ENCODE measurements at places on chromosomes 6 and 20.
A peak's percentile ranks its signal among the peaks of the same experiment; 100 is the strongest.

GRCh38 chr20:46305973-46306360, 2.3 kb downstream of the CDH22 start:
- no peak for DNase-seq

DNA sequence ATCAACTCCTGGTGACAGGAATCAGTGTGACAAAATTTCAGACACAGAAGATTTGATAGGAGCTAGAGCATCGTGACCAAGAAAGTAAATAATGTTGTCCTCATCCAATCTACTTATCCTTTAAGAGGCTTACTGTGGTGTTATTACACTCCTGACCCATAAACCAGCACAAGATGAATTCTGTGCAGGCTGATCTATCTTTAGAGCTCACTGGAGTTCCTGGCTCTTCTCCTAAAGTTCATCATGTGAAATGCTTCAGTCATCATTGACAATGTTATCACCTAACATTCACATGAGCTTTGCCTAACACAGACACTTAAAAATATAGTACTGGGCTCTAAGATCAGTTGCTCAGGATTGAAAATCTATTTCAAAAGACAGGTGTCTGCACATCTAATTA, 271.0 kb upstream of the HSF2 start:
- no peak for DNase-seq

DNA sequence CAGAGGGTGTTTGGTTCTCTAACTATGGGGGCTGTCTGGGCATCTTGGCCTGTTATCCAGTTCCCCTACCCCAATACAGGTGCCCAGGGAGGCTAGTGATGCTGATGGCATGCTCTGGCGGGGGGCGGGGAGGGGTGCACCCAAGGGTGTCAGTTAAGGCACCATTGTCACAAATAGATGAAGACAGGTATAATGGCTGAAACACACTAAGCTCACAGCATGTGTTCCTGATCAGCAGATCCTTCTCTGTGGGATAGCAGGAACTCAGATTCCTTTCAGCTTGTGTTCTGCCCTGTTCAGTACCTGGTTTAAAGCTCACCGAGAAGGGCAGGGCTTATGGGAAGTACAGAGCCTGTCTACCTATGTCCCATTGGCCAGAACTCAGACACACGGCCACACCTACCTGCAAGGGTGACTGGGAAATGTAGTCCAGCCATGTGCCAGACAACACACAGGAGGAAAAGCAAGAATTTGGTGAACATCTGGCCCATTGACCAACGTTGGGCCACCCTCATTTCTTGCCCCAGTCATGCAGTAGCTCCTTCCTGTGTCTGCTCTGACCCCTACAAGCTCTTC, 3.4 kb upstream of the RSPO4 start:
- peak; percentile 63 for DNase-seq

- no peak for DNase-seq
Measured at GRCh38 chr20:43379239-43379917, 78.3 kb upstream of the SRSF6 start.

GRCh38 chr6:107360476-107360875, 98.9 kb downstream of the PDSS2 start:
- DNase-seq = no peak

DNA sequence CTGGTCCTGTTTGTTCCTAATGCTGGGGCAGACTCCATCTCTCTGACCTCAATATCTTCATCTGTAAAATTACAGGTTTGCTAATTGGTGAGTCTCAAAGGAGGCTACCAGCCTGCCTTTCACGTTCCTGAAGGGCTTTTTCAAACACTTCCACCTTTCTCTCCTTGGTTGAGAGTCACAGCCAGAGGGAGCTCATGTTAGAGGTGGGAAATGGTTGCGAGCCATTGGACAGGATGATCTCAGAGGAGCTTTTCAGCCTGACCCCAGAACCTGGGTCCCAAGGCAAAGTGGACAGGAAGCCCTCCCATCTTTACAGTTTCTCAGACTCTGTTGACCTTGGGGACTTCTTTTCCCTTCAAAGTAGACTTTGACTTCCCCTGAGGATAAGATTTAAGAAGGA, 37.6 kb downstream of the NDUFAF5 start:
- DNase-seq = no peak

DNA sequence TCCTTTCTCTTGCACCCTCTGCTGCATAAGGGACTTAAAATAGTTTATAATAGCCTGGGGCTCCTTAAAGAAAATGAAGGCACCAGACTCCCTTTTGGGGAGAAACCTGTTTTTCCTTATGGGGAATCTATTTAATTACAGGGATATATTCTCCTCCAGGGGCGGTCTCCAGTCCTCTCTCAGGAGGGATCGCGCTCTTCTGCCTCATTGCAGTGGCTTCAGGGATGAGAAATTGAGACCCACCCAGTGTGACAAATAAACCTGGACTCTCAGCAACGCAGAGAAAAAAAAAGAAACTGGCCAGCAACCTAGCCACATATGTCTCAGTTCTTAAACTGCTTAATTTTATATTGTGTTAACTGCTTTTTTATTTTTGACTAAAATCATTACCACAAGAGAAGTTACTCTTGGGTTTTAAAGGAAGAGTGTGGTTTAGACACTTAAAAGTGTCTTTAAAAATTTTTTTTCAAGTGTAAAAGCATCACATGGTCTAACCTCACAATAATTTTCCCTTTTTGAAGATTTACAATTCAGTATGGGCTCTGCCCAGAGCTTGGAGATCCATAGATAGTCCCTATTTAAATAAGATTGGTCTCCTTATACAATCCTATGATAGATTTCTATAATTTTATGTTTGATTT, 11.7 kb upstream of the GOPC start:
- no peak for DNase-seq

GRCh38 chr6:127376685-127377084, 33.3 kb upstream of the ECHDC1 start:
- DNase-seq = no peak

GRCh38 chr6:132475925-132476324, 37.0 kb downstream of the STX7 start:
- no peak for DNase-seq

- DNase-seq = no peak
Measured at GRCh38 chr20:52459150-52459549, 267.6 kb upstream of the ZFP64 start.

DNA sequence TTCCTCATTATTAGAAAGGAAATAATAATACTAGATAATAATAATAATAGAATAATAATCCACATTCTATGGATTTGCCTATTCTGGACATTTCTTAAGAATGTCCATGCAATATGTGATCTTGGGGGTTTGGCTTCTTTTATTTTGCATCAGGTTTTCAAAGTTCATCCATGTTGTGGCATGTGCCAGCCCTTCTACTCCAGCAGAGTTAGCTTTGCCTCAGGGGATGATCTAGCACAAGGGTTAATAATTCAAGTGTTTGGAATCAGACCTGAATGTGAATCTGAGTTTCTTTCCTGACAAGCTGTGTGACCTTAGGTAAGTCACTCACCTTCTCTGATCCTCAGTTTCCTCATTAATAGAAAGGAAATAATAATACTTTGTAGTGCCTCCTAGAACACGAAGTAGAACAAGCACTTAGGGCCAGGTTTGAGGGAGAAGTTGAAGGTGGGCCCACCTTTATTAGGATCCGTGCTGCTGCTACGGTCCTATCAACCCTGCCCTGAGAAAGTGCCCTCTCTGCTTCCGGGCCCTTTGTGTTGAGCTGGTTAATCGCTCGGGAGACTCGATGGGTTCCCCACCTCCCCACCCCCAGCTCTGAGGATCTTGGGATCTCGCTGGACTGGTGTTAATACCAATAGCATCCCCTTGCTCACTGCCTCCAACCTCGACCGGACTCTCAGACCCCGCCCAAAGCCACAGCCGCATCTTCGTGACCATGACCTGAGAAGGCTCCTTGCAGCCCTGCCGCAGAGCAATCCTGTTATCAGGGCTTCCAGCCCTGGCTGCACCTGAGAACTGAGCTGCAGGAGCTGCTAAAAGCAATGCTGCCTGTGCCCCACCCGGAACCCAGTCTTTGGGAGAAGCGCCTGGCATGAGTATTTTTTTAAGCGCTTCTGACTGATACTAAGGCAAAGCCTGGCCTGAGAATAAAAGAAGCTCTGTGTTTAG, 26.9 kb downstream of the RBM38 start:
- no peak for DNase-seq

DNA sequence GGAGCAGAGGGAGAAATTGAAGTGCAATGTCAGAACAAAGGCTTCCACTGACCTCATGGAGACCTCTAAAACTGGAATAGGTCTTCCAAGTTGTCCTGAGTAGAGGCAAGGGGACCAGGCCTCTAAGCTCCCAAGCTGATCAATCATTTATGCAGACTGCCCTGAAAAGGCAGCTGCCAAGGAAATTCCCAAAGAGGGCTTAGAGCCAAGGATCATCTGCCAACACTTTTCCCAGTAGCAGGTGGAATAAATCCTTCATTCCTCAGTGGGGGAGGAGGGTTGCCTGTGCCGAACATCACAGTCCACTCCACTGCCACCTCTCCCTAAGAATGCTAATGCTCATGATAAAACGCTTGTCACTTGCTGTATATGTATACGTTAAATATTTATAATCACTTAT, 29.3 kb upstream of the RALY start:
- DNase-seq = no peak

GRCh38 chr6:164882236-164882635, 427.2 kb downstream of the C6orf118 start:
- no peak for DNase-seq

DNA sequence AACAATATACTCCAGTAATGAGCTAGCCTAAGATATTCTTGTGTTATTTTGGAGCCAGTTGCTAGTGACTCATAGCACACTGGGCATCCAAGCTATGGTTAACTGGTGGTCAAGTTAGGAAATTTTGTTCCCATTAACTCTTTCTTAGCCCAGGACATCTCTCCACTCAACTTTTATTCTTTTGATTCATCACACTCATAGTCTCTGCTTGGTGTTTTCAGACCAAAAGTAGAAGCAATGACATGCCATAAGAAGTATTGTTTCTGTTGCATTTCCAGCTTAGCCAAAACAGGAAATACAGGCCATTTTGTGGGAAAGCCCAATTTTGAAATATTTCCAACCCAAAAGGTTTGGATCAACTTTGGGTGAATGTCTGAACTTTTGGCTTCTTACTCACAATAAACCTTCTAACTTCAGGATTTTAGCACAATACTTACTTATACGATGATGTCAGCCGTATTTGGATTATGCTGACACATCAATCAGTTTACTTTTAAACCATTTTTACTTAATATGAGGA, 31.6 kb upstream of the CCN2 start:
- no peak for DNase-seq

DNA sequence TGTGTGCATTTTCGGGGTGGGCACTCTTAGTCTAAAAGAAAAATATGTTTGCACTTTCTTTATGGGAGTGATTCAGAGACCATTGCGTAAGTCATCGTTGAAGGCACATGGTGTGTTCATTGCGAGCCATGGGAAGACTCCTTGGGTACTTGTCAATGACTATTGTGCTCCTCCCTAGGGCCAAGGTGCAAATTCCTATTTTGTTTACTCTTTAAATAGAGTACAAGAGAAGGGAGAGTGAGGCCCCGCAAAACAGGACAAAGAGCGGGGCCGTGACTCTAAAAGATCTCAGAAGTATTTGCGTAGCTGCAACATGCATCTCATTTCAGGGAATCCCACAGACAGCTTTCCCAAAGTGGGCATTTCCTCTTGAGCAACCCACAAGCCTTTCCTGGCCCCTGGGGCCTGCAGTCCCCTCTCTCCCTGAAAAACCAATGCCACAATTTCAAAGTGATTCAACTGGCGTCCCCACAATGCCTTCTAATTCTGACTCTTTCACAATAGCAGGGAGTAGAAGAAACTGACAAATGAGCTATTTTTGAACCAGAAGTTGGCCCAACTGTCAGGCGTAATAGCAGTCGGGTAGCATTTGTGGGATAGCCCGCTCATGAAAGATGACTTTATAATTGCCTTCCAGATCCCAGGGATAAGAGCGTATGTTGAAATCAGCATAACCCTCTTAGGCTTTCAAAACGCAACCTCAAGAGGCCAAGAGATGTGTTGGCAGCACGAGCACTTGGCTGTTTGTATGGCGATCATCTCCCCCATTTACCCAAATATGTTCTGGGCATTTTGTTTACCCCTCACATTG, 277.9 kb upstream of the BMP2 start:
- DNase-seq = no peak

DNA sequence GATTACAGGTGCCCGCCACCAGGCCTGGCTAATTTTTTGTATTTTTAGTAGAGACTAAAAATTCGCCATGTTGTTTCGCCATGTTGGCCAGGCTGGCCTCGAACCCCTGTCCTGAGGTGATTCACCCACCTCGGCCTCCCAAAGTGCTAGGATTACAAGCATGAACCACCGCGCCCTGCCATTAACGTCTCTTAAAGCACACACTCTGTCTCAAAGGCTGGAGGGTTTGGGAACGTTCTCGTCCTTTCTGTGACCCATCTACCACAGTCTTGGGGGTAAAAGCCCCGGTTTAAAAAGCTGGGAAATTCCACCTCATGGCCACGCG, 57.8 kb upstream of the ARID1B start:
- no peak for DNase-seq

DNA sequence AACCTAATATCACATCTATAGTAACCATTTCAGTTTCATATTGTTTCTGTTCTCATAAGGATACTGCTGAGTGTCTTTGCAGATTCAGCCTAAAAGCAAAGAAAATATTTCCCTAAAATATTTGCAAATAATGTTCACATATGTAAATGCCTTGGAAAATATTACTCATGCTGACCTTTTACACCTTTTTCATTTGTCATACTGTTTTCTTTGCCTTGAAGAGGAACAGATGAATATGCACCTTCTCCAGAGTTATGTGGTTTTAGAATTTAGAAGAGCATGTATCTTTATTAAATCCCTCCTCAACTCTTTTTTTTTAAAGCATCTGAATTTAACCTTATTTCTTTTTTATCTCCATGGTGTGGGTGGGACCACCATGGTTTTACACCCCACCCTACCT, 32.5 kb downstream of the NDUFAF5 start:
- DNase-seq = no peak

DNA sequence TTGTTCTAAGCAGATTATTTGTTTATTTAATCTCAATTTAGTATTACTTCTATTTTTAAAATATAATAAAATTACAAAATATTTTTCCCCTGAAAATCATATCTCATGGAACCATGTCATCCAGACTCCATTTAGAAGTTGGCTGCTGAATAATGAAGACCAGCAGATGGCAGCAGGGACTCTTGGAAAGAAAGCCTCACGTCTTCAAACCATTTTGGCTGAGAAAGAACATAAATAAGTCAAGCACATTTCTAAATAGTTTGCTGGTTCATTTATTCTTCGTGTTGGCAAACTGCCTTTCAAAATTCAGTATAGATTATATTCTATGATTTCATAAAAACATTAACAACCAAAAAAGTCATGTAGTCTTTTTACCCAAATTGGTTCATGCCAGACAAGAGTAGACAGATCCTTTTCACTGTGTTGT, 71.7 kb downstream of the RCAN2 start:
- DNase-seq = peak; percentile 60

DNA sequence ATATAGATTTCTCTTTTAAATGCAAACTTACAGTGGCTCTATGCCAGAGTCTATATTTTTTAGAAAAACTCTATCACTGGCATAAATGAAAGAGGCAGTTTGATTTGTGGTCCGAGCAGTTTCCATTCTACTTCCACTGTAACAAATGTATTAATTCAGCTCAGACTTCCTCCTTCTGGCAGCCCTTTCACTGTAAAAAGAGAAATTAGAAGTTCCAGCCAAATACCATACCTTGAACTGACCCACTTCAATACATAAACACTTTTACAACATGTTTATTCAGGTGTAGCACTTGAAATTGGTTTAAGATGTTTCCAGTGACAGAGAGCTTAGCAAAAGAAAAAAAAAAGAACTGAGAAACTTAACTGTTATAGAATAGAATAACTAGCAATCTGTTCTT, 99.3 kb downstream of the BMP5 start:
- DNase-seq = no peak

GRCh38 chr6:154474648-154475428, 35.6 kb downstream of the CNKSR3 start:
- DNase-seq = peak; percentile 7

All from HCT116 (cell line).